ENCODE measurements at places on chromosomes 3 and 15. TPM values are rescaled to one million over a fixed set of nuclear protein-coding genes. Genes with fewer than 3 reads are reported as not detected.

IL12A gene
- total RNA-seq = 1.0 TPM

KAT2B gene
- 13.8 TPM for total RNA-seq

GATA2 gene
- total RNA-seq = 13.6 TPM

GPR176 gene
- 10.2 TPM for total RNA-seq

DNA sequence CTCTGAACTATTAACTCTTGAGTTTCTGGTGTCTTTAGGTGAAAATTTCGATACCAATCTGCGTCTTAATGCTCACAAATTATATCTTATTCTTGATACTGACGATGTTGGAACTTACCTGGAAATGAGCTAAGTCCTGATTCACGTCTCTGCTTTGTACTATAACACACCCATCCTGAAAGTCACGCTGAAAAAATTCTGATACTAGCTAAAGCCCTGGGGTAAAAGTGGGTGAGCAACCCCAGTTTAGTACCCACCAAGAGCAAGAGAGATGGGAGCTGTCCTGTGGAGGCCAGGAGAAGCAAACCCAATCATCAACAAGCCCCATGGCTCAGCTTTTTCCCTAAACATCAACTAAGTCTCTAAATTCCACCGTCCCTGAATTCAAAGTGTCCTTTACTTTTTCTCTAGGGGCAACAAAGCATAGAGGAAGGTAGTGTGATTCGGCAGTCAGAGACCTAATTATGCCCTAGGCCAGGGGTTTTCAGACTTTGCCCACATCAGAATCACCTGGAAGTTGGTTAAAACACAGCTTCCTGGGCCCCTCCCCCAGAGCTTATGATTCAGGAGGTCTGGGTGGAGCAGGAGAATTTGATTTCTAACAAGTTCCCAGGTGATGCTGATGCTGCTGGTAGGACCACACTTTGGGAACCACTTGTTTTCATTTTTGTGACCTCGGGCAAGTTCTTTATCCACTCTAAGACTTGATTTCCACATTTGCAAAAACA is 90.2 kb downstream of the OSBPL10 start:
- no peak for DNase-seq

DNA sequence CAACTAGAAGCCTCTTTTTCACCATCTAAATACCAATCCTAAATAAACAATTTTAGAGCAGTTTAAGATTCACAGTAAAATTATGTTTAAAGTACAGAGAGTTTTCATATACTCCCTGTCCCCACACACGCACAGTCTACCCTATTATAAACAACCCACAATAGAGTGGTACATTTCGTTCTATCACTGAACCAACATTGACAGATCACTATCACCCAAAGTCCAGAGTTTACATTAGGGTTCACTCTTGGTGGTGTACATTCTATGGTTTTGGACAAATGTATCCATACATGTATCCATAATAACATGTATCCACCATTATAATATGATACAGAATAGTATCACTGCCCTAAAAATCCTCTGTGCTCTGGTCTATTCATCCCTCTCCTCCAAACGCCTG is 89.0 kb downstream of the MLH1 start:
- DNase-seq = no peak

- DNase-seq = peak; percentile 95
Observed at GRCh38 chr3:129211772-129212171, 28.1 kb upstream of the CNBP start.

DNA sequence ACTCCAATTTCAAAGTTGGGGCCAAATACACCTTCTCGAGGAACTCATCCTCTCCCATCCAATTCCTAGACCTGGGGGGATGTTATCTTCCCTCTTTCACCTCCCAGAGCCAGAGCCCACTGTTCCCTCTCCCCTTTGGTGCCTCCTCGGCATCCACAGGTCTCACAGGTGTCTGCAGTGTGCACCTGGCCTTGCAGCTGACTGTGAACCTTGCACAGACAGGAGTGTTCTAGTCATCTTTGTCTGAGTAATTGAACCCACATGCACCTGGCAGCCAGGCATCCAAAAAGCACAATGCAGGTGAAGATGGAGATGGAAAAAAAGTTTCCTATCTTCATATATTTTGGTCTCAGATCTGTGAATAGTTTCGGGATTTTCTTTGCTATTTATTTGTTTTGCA is 30.8 kb downstream of the PCOLCE2 start:
- DNase-seq = no peak

DNA sequence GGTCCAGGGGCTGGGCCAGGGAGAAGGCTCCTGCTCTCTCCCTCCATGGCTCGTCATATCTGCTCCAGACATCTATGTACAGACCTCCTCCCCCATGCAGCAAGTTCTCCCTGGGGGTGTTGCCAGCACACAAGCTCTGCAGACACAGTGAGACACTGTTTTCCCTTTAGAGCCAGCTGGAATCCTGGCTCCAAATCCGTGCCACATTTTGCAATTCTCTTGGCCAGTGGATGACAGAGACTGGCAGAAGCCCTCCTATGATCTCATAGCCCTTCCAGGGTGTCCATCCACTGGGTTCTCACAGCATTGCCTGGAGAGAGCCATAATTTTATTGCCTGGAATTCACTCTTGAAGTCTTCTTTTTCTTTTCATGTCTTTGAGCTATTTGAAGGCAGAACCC is 203.9 kb downstream of the TLE3 start:
- DNase-seq = no peak

GRCh38 chr3:161630794-161631193 is 134.2 kb downstream of the OTOL1 start:
- DNase-seq = no peak

- no peak for DNase-seq
Observed at GRCh38 chr15:76098685-76099084, 38.9 kb downstream of the TMEM266 start.

- peak; percentile 67 for DNase-seq
Observed at GRCh38 chr3:40580494-40581091, 55.8 kb downstream of the ZNF621 start.

Data from Calu3 (cell line).